ENCODE measurements at places on chromosomes 6 and 20. TPM values are rescaled to one million over a fixed set of nuclear protein-coding genes. Genes with fewer than 3 reads are reported as not detected.

GRCh38 chr6:167115054-167115453 is 7.8 kb upstream of the CCR6 start:
- H3K4me1 ChIP-seq: no peaks in the 10 kb centered on the region
- H3K36me3 ChIP-seq: no peaks in the 10 kb centered on the region
- no peak overlapping the region for H3K27ac ChIP-seq
- DNase-seq: no peak
- H3K4me3 ChIP-seq: no peak overlapping the region
- H3K27me3 ChIP-seq: peaks cover 18% of the 10 kb centered on the region

Gene OR2J3
- total RNA-seq: not detected

Gene SLC4A11
- 1.6 TPM for total RNA-seq

DNA sequence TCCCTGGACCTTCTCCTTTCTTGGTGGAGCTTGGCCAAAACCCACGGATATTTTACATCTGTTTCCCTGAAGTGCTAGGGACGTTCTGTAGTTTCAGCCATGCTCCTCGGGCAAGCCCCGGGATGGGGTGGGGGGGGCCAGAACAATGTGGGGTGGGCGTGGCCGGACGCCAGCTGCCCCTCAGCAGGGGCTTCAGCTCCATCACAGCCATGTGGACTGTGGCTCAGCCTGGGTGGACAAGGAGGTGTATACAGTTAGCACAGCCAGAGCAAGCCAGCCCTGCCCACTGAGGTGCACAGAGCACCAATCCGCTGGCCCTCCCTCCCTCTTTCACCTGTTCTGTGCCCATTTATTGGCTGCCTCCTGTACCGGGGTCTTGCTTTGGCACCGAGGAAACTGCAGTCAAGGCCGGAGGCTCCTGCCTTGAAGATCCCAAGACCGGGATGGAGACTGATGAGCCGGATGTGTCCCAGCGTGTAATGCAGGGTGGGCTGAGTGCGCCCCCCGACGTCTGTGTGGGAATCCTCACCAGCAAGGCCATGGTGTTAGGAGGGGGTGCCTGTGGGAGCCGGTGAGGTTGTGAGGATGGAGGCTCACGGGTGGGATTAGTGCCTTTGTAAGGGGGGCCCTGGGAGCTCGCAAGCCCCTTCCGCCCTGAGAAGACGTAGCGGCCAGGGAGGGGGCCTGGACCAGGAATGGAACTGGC is 28.0 kb downstream of the FRMD1 start:
- H3K27ac ChIP-seq: no peak overlapping the region
- H3K4me3 ChIP-seq: no peak overlapping the region
- H3K27me3 ChIP-seq: no peaks in the 10 kb centered on the region
- no peak for DNase-seq
- H3K4me1 ChIP-seq: no peaks in the 10 kb centered on the region

DNA sequence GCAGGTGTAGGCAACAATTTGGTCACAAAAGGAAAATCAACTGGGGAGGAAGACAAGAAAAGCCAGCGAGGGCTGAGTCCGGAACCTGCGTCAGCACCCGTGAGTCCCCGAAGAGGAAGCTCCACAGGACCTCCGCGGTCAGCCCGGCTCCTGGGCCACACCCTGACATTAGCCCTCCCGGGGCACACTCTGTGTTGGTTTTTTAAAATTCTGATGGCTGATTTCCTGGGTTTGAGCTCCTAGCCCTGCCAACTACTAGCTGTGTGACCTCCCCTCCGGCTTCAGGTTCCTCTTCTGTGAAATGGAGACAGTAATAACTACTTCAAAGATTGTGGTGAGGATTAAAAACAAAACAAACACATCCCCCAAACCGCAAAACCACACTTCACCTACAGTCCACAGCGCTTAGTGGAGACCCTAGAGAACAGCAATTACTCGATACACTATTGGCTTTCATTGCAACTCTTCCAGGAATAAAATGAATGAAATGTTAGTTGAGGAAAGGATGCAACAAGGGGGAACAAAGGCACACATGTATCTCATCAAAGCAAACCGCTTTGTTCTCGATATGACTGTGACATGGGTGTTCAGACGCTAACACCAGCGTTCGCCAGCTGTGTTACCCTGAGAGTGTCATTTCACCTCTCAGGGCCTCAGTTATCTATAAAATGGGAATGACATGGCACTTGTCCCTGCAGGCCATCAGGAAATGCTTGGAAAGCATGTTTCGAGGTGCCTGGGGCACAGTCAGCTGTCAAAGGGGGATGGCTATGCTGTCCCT is 985 bp downstream of the ZBP1 start:
- peak; percentile 77 for DNase-seq
- H3K27me3 ChIP-seq: peaks cover 17% of the 10 kb centered on the region
- H3K27ac ChIP-seq: peak overlapping the region; percentile 91
- peaks cover 4% of the 10 kb centered on the region for H3K36me3 ChIP-seq
- peaks cover 47% of the 10 kb centered on the region for H3K4me1 ChIP-seq

DNA sequence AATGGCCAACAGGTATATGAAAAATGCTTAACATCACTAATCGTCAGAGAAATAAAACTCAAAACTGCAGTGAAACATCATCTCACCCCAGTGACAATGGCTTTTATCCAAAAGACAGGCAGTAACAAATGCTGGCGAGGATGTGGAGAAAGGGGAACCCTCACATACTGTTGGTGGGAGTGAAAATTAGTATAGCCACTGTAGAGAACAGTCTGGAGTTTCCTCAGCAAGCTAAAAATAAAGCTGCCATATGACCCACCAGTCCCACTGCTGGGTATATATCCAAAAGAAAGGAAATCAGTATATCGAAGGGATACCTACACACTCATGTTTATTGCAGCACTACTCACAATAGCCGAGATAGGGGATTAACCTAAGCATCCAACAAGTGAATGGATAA is 23.4 kb upstream of the INSM1 start:
- no peaks in the 10 kb centered on the region for H3K36me3 ChIP-seq
- no peaks in the 10 kb centered on the region for H3K4me1 ChIP-seq
- DNase-seq: no peak
- H3K4me3 ChIP-seq: no peak overlapping the region
- peaks cover 2% of the 10 kb centered on the region for H3K27me3 ChIP-seq

Gene ZC3H12D
- total RNA-seq: 15.0 TPM

DNA sequence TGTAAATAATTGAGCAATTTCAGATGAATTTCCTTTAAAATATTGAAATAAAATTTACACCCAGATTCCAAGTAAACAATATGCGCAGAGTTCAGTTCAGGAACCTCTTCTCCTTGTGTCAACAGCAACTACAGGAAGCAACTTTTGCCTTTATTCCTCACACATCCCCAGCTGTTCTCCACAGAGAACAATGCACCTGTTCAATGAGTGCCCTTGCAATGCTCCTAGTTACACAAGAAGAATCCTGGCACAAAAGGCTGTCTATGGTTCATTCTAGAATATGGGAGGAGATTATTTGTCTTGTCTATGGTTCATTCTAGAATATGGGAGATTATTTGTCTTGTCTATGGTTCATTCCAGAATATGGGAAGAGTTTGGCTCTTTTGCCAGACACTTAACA is 454.9 kb downstream of the BTBD3 start:
- H3K4me3 ChIP-seq: no peak overlapping the region
- DNase-seq: no peak
- H3K27ac ChIP-seq: no peak overlapping the region
- H3K4me1 ChIP-seq: no peaks in the 10 kb centered on the region

Gene E2F1
- 63.8 TPM for total RNA-seq

- H3K36me3 ChIP-seq: no peaks in the 10 kb centered on the region
- no peak for DNase-seq
- no peaks in the 10 kb centered on the region for H3K4me1 ChIP-seq
- H3K27me3 ChIP-seq: no peaks in the 10 kb centered on the region
- H3K27ac ChIP-seq: no peak overlapping the region
Measured at GRCh38 chr20:25468126-25469075, 60.9 kb downstream of the GINS1 start.

DNA sequence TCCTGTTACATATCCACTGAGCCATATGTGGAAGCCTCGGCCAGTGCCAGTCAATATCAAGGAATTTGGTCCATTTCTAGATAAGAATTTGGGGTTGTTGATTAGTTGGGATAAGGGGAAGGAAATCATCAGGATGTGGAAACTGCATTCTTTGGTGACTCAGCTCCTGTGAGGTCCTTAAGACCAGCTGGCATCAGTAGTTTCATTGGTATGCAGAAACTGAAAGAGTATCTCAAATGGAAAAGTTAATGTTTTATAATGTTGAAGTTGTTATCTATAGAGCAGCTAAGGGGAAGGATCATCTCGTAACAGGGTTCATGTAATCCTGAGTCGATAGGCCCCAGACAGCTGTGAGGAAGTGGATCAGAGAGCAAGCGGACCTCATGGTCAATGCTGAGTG is 87.9 kb upstream of the PRND start:
- H3K36me3 ChIP-seq: no peaks in the 10 kb centered on the region
- H3K4me3 ChIP-seq: no peak overlapping the region
- H3K4me1 ChIP-seq: peaks cover 6% of the 10 kb centered on the region
- no peak overlapping the region for H3K27ac ChIP-seq

Gene DLGAP4
- total RNA-seq: 37.4 TPM

GRCh38 chr6:35594503-35595186 is 81.9 kb upstream of the TULP1 start:
- H3K4me1 ChIP-seq: peaks cover 35% of the 10 kb centered on the region
- H3K4me3 ChIP-seq: no peak overlapping the region
- peaks cover 56% of the 10 kb centered on the region for H3K36me3 ChIP-seq

GRCh38 chr20:34165018-34165619 is 53.1 kb upstream of the EIF2S2 start:
- peaks cover 3% of the 10 kb centered on the region for H3K27me3 ChIP-seq
- no peaks in the 10 kb centered on the region for H3K36me3 ChIP-seq
- H3K27ac ChIP-seq: no peak overlapping the region
- H3K4me3 ChIP-seq: no peak overlapping the region
- peaks cover 4% of the 10 kb centered on the region for H3K4me1 ChIP-seq

DNA sequence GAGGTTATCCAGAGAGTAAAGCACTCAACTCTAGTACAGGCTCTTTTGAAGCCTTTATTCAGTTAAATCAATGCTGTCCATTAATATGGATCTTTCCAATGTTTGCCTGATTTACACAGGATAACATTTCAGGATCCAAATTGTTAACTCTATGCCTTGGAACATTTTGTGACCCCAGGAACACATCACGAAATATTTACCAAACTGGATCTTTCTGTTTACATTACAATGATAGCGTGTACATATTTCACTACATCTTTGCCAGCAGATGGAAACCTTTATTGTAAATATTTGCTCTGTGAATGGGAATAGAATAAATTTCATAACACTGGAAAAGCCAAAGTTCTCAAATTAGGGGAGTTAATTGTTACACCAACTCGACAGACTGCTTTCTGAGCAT is 23.5 kb downstream of the BPIFA2 start:
- H3K4me1 ChIP-seq: no peaks in the 10 kb centered on the region
- no peak for DNase-seq
- no peaks in the 10 kb centered on the region for H3K27me3 ChIP-seq
- no peak overlapping the region for H3K4me3 ChIP-seq

Gene HCK
- not detected for total RNA-seq

- H3K4me3 ChIP-seq: no peak overlapping the region
- H3K27me3 ChIP-seq: peaks cover 1% of the 10 kb centered on the region
- peaks cover 3% of the 10 kb centered on the region for H3K4me1 ChIP-seq
- no peak for DNase-seq
- H3K36me3 ChIP-seq: no peaks in the 10 kb centered on the region
- no peak overlapping the region for H3K27ac ChIP-seq
Measured at GRCh38 chr6:109628158-109629000, 62.6 kb downstream of the AK9 start.
